ENCODE measurements at places on chromosomes 5 and 9. TPM values are rescaled to one million over a fixed set of nuclear protein-coding genes. Genes with fewer than 3 reads are reported as not detected.

- no peak for DNase-seq
These were observed 820 bp downstream of the FBP1 start for GRCh38 chr9:94638335-94639060.

- no peak for DNase-seq
These were observed 228.9 kb downstream of the CDK5RAP2 start for GRCh38 chr9:120351106-120351505.

GRCh38 chr5:102536323-102536928 lies 37.6 kb upstream of the SLCO6A1 start:
- DNase-seq, result no peak

- DNase-seq, result no peak
These were observed 107.7 kb downstream of the TENT4A start for GRCh38 chr5:6820851-6821479.

DNA sequence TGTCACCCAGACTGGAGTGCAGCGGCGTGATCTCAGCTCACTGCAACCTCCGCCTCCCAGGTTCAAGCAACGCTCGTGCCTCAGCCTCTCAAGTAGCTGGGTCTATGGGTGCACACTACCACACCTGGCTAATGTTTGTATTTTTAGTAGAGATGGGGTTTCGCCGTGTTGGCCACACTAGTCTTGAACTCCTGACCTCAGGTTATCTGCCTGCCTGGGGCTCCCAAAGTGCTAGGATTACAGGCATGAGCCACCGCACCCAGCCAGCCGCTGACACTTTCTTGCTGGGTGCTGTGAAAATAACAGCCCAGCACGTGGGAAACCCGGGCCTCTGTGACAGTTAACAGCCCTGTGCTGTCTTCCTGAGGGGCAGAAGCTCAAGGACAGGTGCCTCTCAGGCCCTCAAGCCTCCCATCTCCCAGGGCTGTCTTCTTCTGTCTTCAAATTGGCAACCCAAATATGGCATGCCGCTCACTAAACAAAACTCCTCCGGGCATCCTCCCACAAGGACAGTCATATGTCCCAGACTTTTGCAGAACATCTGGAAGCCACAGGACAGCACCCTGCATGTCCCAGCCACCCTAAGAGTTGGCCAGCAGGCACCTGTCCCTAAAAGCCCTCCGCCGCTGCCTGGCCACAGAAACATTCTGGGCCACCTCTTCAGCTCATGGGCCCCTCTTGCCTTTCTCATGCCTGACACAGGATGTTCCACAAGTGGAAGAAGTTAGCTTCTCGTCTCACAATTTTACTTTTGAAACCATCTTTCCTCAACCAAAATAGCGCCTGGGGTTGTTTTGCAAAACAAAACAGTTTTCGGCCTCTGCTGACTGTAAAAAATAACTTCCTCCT lies 233.6 kb downstream of the SYK start:
- DNase-seq, result no peak

The ASTN2 gene
- total RNA-seq, result 1.3 TPM

The RANBP3L gene
- total RNA-seq, result not detected

DNA sequence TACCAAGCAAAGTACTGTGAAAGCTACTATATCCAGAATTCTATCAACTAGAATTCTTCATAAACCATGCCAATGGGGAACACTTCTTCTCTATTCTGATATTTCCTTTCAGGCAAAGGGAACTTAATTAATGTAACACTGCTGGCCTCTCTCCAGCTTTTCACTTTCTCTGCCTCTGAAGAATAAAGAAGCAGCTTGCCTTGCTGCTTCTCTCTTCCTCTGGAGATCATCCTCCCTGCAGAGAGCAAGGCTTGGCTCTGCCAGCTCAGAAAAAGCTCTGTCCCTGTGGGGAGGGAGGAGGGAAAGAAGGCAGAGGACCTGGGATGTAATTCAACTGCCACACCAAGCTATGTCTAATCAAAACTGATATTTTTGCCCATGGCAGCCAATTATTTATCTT lies 6.5 kb downstream of the CTNND2 start:
- DNase-seq, result no peak

The CD14 gene
- total RNA-seq, result 10.3 TPM

The MYMK gene
- not detected for total RNA-seq

DNA sequence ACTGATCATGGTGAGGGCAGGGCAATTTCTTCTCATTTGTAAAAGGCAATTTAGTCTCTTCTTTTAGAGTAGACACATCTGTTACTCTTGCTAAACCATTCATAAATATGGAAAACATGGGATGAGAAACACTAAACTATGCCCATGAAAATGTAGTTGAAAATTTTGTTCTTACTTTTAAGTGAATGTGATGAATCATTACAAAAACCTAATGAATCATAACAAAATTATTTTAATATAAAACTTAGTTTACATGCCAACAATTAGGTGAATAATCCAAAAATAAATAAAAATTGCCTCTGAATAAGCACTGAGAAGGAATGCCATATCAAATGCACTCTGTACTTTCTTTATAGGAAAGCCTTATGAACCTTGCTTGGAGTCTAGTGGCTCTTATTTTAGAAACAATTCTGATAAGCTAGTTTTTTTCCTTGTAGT lies 297.7 kb upstream of the EFNA5 start:
- DNase-seq, result no peak

The CYLC2 gene
- total RNA-seq, result not detected

GRCh38 chr5:174119468-174119881 lies 74.0 kb downstream of the NSG2 start:
- DNase-seq, result no peak

The FST gene
- total RNA-seq, result 7.3 TPM

The PCDHB16 gene
- total RNA-seq, result 16.3 TPM

DNA sequence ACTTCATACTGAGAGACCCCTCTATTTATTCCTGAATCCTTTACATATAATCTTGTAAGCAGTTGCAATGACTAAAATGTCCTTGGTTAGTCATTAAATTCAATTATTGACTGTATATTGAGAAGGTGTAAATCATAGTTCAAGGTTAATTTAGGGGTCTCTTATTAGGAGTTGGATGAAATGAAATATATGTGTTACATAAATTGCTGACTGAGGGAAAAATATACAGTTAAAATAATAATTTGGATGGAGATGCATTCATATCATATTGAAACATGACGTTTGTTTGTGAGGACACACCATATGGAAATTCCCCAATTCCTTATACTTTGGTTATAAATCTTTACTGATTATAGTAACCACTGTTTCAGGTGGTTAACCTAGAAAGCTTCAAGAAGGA lies 430.6 kb downstream of the PDE4D start:
- no peak for DNase-seq

- DNase-seq, result peak; percentile 47
These were observed 64.2 kb upstream of the ABL1 start for GRCh38 chr9:130770679-130771442.

DNA sequence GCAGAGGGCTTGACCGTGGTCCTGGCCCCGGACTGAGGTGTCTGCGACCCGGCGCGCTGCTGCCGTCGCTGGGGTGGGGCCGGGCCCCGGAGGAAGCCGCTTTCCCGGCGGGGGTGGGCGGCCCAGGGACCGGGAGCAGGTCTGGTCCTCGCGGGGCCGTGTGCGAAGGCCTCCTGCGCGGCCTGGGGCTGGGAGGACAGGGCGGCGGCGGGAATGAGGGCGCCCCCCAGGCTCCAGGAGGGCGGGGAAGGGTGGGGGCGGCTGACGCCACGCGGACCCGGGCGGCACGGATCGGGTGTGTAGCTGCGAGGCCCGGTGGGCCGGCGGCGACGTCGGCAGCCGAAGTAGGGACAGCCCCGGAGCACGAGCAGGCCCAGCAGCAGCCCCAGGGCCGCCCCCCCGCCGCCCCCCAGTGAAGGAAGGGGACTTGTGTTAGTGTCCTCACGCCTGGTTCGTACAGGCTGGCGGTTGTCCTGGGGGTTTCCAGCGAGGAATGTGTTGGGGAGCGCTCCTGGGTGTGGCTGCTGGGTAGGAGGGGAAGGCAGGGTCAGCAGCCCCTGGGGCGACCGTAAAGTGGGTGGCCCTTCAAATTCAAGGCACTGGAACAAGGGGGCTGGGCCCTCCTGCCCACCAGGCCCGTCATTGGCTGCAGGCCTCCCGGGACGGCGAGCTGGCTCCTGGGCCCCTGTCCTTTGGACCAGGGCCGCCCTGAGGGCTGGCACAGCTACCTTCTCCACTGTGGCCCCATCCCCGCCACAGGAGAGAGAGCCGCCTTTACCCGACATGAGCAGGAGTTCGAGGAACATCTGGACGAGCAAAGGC lies 597 bp upstream of the TMEM250 start:
- DNase-seq, result peak; percentile 71

DNA sequence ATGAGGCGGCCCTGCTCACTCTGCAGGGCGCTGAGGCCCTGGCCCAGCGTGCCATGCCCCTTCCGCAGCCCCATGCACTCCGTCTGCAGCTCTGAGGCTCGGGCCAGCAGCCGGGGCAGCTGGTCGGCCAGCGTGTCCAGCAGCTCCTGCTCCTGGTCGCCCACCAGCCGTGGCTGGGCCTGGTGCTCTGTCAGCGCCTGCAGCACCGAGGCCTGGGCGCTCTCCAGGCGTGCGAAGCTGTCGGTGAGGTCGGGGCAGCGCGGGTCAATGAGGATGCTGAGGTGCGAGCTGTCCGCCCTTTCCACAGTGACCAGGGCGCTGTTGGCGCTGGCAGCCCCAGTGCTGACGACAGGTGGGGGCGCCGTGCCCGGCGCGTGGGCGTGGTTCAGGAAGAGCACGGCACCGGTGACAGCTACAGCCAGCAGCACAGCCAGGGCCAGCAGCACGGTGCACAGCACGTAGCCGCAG lies 9.4 kb downstream of the FIBCD1 start:
- no peak for DNase-seq

The SELENOP gene
- not detected for total RNA-seq

DNA sequence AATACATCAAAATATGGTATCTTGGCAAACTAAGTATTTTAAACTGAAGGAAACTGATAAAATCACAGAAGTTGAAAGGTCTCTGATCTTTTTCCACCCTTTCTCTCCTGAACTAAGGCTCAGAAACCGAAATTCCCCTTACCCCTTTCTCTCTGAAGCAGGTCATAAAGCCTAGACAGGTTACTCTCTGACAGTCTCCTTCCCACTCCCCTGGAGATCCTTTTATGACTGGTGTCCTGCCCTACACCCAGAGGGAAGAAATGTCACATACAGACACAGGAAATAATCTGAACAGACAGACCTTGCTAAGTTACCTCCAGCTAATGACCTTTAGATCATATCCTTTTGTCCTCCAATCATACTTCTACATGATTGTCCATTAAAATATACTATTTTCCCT lies 127.4 kb downstream of the HCN1 start:
- no peak for DNase-seq

GRCh38 chr9:136835932-136836904 lies 6.1 kb upstream of the AJM1 start:
- DNase-seq, result no peak

- DNase-seq, result peak; percentile 72
These were observed 36.4 kb downstream of the JADE2 start for GRCh38 chr5:134561871-134562296.

DNA sequence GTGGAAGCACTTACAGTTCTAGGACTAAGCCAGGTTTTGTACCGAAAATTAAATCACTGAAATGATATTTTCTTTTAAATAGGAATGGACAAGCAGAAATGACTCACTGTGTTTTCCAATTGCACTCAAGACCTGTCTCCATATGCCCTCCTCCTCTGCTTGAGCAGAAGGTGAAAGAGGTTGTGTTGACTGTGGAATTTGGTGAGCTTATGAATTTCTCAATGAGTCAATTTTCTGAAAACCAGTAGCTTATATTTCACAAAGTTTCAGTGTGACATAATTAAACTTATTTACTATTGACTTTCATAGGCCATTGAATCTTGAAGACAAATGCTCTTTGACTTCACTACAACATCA lies 249.9 kb downstream of the NPR3 start:
- DNase-seq, result no peak

- DNase-seq, result peak; percentile 57
These were observed 600 bp downstream of the ENC1 start for GRCh38 chr5:74639807-74640449.

- DNase-seq, result no peak
These were observed 123.5 kb upstream of the SPDL1 start for GRCh38 chr5:169460123-169460522.

DNA sequence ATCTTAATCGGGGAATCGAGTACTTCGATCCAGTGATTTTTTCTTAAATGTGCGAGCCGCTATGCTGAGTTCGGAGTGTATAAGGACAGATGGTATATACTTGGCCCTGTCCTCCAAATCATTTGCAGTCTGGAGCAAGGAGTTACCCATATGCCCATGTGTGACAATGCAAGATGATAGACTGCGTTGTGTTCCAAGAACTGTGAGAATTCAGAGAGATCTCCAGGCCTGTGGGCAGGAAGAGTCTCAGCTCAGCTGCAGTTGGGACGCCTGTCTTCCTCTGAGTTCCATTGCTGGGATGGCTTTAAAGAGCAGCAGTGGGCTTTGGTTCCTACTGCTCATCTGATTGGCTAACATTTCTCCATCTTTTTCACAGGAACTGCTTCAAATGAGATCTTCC lies 106.6 kb downstream of the ADAMTS16 start:
- no peak for DNase-seq

The PCDHGA3 gene
- total RNA-seq, result not detected

Measured in SJSA1 (cell line).